Nephron progenitor cell (in vitro differentiated cells): ENCODE measurements at places on chromosomes 1 and 21.

- no peak for DNase-seq
Observed at GRCh38 chr1:148160048-148160342, 7.9 kb upstream of the NBPF11 start.

- DNase-seq: no peak
Observed at GRCh38 chr1:229027622-229028182, 243.2 kb upstream of the RAB4A start.

GRCh38 chr1:91123319-91123718 is 101.5 kb upstream of the ZNF644 start:
- DNase-seq: no peak

- no peak for DNase-seq
Observed at GRCh38 chr1:14955402-14955801, 198.1 kb upstream of the TMEM51 start.

DNA sequence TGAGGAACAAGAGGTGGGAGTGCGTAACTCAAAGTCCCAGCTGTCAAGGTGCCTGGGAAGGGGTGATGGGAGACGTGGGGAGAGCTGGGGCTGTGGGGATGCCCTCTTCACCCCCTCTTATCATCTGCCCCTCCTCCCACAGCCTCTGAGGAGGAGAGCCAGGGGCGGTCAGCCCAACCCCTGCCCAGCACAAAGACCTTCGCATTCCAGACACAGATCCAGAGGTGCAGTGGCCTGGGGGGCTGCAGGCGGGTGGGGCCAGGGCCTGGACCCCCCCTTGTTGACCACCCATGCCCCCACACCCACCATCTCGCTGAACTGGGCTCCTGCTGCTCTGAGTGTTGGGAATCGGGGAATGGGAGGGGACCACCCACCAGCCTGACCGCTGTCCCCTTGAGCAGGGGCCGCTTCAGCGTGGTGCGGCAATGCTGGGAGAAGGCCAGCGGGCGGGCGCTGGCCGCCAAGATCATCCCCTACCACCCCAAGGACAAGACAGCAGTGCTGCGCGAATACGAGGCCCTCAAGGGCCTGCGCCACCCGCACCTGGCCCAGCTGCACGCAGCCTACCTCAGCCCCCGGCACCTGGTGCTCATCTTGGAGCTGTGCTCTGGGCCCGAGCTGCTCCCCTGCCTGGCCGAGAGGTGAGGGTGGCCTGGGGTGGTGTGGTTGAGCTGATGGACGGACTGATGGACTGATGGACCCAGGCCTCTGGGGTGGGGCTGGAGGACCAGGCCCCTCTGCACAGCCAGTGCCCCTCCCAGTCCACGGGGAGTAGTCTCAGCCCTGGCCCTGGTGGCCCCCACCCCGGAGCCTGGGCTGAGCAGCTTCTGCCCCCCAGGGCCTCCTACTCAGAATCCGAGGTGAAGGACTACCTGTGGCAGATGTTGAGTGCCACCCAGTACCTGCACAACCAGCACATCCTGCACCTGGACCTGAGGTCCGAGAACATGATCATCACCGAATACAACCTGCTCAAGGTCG is 29.7 kb downstream of the TRIM11 start:
- DNase-seq: no peak

- no peak for DNase-seq
Observed at GRCh38 chr1:150810958-150811659, 3.0 kb upstream of the CTSK start.

GRCh38 chr1:227745568-227746265 is 10.5 kb downstream of the SNAP47 start:
- no peak for DNase-seq

DNA sequence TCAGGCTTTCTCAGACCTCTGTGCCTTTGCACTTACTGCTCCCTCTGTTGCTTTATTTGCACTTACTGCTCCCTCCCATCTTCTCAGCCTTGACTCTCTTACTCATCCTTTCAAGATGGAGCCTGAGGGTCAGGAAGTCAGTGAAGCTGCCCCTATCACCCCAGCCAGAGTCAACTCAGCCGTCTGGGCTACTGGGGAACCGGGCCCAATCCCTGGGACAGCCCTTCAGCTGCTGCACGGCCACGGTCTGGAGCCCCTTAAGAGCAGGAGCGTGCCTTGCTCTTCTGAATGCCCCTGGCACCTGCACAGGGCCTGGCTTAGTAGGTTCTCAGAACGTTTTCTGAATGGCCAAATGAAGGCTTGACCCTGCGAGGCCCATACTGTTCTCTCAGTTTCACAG is 244.4 kb downstream of the FOXD2 start:
- DNase-seq: no peak

DNA sequence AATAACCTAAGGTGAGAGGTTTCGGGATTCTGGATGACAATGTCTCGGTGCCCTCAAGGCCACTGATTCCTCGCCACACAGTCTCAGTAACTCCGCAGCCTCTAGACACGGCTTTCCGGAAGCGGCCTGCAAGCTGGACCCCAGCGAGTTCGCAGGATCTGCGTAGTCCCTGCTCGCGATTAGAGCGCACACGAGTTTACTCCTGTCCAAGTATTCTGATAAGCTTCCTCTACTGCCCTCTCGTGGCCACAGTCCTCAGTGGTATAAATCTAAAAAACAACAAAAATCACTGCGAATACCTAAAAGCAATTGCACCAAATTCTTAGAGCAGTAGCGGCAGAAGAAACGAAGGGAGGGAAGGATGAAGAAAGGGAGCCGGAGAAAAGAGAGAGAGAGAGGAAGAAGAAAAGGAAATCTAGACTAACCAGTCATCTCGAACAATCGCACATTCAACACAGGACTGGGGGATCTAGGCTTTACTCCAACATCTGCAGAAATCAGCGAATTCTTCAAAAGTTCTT is 1.1 kb upstream of the PLXNA2 start:
- peak; percentile 91 for DNase-seq

- no peak for DNase-seq
Observed at GRCh38 chr1:198253668-198254067, 96.9 kb downstream of the NEK7 start.

DNA sequence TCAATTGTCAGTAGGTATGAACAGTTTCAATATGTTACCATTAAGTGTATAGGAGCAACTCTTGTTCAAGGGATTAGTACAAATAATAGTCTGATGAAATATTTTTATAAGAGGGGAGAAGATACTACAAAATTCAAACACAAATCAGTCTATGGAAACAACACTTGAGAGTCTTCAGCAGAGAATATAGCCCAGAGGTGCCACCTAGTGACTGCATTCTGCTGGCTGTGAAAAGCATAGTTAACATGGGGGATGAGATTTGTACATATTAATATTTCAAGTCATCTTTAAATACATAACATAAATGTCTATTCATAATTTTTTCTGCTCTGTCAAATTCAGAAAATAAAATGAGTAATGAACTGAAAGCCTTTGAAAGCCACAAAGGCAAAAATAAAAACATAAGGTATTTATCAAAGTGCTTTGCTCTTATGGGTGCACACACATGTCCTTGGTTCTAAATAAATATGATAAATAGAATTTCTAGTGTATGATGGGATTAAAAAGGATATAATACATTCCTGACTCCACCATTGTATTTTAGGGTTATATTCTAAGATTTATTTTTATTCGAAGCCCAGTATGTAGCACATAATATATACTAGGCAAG is 440.9 kb upstream of the ZRANB2 start:
- peak; percentile 45 for DNase-seq

- no peak for DNase-seq
Observed at GRCh38 chr1:116424863-116425262, 51.8 kb downstream of the ATP1A1 start.

GRCh38 chr1:222263791-222264190 is 284.1 kb downstream of the HHIPL2 start:
- no peak for DNase-seq

- no peak for DNase-seq
Observed at GRCh38 chr1:62327360-62328055, 8.3 kb upstream of the KANK4 start.

- DNase-seq: no peak
Observed at GRCh38 chr1:95301614-95302013, 67.6 kb downstream of the RWDD3 start.

DNA sequence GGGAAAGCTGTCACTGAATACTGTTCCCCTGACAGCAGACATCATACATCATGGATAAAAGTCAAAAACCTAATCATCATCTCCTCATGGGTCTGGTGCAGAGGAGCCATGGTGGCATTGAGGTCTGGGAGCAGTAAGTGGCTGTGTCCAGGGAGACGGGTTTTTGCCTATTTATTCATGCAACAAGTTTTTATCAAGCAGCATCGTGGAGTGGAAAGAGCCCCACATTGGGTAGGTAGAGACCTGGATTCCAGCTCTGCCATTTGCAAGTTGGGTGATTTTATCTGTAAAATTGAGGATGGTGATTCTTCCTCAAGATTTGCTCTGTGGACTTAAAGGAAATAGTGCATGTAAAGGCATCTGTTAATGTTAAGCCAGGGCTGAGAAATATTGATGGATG is 4.2 kb downstream of the CACHD1 start:
- DNase-seq: no peak

GRCh38 chr1:211920141-211920572 is 89.6 kb upstream of the LPGAT1 start:
- DNase-seq: no peak

GRCh38 chr21:40313260-40313659 is 446.0 kb downstream of the PCP4 start:
- no peak for DNase-seq

GRCh38 chr1:156511644-156512043 is 11.1 kb upstream of the MEF2D start:
- DNase-seq: no peak

DNA sequence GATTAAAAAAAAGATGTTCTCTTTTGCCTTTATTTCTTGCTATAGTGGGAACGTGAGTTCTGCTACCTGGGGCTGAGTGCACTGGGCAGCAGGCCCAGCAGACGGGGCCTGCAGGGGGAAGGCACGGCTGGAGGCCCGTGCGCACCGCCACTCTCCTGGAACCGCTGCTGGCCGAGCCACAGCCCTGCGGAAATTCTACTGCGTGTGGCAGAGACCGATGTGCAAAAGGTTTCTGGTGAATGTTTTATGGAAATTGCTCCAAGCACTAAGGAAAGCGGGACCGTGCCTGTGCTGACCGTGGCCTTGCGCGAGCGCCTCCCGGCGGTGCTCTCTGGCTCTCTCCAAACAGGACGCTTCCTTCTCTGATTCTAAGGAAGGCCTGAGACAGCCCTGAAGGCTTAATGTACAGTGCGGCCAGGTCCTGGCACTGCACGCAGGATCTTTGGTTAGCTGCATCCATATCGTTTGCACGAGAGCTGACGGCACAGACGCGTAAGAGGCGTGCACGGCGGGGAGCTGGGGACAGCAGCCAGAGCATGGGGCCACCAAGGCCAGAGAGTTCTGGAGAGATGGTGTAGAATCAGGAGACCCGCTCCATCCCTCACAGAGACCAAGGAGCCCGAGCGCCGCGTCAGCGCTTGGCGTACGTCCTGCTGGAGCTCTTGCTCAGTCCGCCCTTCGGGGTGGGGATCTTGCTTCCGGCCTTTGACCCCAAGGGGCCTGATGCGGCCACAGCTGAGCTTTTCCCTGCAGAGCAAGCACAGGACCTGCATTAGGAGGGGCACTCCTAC is 18.7 kb upstream of the LRRC47 start:
- no peak for DNase-seq

DNA sequence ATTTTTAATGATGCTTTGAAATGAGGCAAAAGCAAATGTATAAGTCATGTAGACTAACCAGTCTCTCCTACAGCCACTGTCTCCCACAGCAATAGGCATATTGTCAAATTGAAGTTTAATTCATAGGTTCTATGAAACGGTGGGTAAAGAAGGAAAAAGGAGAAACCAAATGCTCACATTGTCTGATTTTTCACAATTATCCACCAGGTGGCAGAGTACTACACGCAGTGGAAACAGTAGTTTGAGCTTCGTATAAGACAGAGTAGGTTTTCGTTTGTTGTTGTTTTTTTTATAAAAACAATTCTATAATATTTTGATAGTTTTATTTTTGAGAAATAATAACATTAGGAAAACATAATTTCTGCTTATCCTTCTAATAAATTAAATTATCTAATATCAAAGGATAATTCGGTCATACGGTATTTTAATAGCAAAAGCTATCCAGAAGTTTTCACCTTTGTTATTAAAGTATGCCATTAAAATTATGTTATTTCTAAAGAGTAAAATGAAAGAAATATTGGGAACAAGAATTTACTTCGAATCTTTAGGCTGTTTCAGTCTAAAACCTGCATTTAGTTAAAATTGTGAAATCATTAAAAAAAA is 39.1 kb downstream of the TYW3 start:
- DNase-seq: peak; percentile 32

DNA sequence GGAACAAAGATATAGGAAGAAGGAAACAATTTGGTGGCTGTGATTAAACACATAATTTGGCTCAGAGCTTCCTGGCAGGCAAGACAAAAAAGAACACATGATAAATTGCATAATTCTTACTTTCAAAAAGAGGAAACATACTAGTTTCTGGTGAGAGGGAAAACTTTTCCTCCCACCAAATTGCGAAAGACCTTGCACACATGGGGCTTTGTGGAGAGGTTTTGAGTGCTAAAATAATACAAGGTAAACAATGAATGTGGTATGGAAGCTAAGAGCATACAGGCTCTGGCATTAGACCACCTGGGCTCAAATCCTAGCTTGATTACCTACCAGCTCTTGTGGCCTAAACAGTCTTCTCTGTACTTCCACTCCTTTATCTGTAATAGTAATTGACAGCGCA is 140.2 kb upstream of the HOOK1 start:
- DNase-seq: no peak

- DNase-seq: peak; percentile 48
Observed at GRCh38 chr1:39788758-39789570, at the start of gene BMP8B. BMP8B (minus strand) TSS chr1:39788865; CDS start chr1:39788485, 380 bp downstream.

- no peak for DNase-seq
Observed at GRCh38 chr1:2255420-2256369, 27.6 kb downstream of the SKI start.

DNA sequence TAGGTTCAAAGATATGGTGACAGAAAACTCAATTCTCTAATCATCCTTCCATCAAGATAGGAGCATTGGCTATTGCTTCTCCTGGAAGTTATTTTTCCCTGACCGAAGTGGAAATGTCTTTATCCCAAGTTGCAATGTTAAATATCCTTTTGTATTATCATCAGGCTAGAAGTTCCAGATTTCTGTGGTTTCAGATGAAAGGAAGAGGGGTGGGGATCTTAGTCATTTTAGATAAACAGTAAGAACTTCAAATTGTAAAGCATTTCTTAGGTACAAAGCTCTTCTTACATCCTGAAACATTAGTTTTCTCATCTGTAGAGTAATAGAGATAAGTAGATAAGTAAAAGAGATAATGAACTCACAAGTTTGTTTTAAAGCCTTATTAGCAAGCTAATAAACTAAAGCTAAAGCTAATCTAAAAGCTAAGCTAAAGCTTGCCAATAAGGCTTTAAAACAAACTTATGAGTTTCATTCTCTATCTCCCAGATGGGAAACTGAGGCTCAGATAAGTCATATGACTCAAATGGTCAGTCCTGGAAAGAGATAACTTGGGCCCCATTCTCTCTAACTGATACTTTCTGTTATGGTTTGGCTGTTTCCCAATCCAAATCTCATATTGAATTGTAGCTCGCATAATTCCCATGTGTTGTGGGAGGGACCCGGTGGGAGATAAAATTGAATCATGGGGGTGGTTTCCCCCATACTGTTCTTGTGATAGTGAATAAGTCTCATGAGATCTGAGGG is 99.2 kb upstream of the KCNK2 start:
- DNase-seq: no peak

GRCh38 chr1:67723126-67723525 is 38.1 kb downstream of the GADD45A start:
- DNase-seq: no peak
